ENCODE measurements at places on chromosomes 2 and 18.
A peak's percentile ranks its signal among the peaks of the same experiment; 100 is the strongest.

DNA sequence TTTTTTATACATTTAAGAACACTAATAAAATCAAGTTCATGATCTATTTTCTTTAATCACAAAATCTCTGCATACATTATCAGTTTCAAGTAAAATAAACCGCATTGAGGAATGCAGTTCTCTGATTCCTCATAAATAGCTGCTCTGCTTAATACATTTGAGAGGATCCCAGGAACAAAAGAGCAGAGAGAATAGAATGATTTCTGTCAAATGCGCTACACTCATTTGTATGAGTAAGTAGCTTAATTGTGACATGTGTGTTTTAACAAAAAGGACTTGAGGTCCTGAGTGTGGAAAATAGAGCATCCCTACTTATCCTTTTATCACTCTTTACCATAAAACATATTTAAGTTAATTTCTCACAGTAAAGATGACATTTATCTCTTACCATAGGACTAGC lies 134.0 kb downstream of the PID1 start:
- DNase-seq: no peak

DNA sequence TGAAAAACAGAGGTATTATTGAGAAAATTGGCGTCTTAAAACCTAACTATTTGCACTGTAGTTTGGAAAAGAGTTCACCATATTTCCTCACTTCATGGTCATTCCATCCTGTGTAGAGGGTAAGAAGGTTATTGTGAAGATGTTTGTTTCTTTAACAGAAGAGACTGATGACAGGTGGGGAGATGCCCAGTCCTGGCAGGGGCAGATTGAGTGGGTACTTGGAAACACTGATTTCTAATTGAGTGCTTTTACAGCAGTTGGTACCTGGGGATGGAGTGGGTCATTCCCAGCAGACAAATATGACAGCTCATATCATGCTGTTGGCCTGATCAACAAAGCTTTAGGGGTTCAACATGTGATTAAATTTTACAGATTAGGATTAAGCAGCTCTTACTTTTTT lies 67.5 kb downstream of the MYOM1 start:
- DNase-seq: no peak

DNA sequence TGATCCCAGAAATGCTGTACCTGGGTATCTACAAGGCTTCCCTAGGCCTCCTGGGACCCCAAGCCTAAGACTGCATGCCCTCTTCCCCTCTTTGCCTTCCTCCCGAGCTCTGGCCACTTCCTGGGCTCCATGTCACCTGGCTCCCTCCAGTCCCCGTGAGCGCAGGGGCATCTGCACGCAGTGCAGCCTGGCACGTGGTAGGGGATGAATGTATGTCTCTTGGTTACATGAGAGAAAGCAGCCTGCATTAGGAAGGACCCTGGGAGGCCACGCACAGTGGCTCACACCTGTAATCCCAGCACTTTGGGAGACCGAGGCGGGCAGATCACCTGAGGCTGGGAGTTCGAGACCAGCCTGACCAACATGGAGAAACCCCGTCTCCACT lies 15.8 kb downstream of the PASK start:
- DNase-seq: no peak

GRCh38 chr2:102020596-102021170 lies 28.9 kb downstream of the IL1R2 start:
- peak; percentile 53 for DNase-seq

DNA sequence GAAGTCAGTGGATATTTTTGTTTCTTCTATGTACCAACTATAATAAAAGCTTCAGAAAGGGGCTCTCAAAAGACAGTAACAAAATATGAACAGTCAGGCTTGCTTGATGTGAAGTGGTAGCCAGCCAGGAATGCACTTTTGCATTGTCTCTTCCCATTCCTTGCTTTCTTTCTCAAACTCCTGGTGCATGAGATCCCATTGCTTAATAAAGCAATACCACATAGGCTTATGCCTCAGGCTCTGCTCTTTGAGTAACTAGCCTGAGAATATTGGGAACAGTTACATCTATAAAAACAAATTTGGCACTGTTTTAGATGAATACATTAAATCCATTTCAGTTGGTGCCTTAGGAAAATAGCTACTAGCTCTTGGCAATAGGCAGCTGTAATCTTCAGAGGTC lies 62.6 kb upstream of the ST6GAL2 start:
- DNase-seq: no peak

DNA sequence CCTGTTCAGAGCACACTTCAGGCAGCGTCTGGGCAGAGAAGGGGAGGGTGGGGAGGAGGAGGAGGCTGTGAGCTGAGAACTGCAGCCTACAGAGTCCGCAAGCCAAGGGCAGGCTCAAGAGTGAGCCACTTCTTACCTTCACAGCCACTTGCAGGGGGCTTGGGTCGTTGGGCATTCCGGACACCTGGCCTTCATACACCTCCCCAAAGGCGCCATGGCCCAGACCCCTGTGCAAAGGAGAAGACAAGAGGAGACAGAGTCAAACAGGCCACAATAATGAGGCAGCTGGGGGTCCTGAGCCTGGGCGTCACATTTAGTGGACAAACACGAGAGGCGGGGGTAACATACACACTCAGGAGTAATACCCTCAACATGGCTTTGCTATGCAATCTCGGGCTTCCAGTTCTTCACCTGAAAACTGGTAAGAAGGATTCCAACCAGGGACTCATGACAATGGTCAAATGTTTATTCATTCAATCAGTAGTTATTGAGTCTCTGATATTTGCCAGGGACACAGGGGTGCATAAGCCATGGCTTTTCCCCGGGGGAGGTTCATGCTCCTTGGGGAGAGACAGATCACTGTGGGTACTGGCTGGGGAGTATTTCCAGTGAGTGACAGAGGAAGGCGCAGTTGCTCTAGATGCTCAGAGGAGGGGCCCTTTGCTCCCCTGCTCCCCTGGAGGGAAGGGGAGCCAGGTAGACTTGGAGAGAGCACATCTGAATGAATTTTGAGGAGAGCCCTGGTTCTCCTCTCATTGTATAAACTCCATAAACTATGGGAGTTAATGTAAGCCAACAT lies 107.4 kb downstream of the CLIP4 start:
- DNase-seq: no peak

DNA sequence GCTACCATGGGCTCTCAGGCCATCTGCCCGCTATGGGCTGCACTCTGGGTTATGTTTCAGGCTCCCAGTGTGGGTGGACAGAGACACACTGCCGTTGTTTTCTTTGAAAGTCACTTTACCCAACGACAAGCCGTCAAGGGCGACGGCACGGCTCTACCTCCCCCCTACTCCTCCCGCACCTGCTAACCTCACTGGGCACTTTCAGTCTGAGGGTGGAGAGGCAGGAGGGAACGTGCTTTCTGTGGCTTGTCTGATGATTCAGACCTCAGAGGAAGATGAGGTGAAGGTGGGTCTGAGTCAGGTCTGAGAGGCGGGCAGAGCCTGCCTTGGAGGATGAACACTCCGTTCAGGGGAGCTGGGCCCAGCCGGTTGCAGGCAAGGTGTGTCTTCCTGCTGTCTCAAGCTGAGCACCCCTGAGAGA lies 147.6 kb upstream of the HDAC4 start:
- DNase-seq: no peak

- no peak for DNase-seq
Observed at GRCh38 chr2:143704451-143705106, 575.4 kb downstream of the ARHGAP15 start.

- no peak for DNase-seq
Observed at GRCh38 chr2:39703181-39703872, 37.6 kb downstream of the TMEM178A start.

DNA sequence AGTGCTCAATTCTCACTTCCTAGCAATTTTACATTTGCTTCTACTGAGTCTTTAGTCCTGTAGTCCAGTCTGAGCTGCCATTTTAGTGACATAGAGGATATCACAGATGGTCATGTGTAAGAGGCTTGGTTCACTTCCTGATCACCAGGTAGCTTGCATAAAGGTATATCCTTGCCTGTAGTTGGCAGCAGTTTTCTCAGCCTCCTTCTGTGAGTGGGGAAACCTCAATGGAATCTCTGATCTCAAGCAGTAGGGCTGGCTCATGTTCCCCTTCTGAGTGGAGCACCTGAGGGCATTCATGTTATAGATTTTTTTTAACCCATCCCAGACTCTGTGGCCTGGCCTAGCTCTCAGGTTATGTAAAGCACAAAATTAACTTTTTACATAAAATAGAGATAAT lies 278.4 kb downstream of the RDH14 start:
- no peak for DNase-seq

GRCh38 chr2:96240341-96241038 lies 25.3 kb downstream of the TMEM127 start:
- DNase-seq: no peak

- DNase-seq: no peak
Observed at GRCh38 chr2:63710732-63711131, 122.0 kb downstream of the MDH1 start.

GRCh38 chr2:172098650-172099471 lies 3.8 kb downstream of the DLX2 start:
- peak; percentile 77 for DNase-seq

- DNase-seq: no peak
Observed at GRCh38 chr18:51009072-51009471, 20.9 kb upstream of the SMAD4 start.

GRCh38 chr2:204407204-204408014 lies 137.9 kb upstream of the PARD3B start:
- peak; percentile 41 for DNase-seq

- no peak for DNase-seq
Observed at GRCh38 chr18:34773378-34773777, 63.3 kb downstream of the DTNA start.

DNA sequence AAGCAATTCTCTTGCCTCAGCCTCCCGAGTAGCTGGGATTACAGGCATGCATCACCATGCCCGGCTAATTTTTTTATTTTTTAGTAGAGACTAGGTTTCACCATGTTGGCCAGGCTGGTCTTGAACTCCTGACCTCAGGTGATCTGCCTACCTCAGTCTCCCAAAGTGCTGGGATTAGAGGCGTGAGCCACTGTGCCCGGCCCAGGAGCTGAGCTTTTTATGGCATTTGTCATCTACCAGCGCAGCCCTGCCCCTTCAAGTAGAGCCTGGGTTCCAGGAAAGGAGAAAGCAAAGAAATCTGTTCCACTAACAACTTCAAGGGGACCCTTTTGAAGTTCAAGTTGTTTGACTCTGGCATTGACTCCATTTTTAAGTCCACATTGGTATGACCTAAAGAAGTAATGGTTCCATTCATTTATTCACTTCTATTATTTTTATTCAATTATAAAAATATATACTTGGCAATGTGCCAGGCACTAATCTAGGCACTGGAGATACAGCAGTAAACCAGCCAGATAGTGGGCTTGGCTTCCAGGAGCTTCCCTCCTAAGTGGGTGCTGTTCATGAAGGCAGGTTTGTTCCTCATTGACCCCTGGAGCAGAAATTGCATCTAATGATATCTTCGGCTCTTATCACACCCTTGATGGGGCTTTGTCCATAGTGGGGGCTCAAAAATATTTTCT lies 8.0 kb upstream of the SFTPB start:
- DNase-seq: no peak

- no peak for DNase-seq
Observed at GRCh38 chr2:188853307-188853706, 120.9 kb upstream of the COL3A1 start.

DNA sequence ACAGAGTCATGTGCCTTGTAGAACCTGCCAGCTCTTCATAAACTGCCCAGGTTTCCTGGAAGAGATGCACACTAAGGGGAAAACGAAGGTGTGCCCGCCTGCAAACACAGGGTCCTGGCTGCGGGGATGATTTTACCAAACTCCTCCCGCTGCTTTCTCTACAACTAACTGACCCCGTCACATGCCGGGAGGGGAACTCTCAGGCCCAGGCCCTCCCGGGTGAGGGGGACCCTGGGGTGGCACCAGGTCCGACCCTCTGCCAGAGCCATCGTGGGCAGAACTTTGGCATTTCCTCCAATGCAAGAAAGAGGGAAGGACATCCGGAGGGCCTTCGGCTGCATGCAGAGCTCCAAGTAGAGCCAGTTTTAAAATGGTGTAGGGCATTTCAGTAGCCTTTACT lies 28.6 kb downstream of the CAPN13 start:
- DNase-seq: no peak

DNA sequence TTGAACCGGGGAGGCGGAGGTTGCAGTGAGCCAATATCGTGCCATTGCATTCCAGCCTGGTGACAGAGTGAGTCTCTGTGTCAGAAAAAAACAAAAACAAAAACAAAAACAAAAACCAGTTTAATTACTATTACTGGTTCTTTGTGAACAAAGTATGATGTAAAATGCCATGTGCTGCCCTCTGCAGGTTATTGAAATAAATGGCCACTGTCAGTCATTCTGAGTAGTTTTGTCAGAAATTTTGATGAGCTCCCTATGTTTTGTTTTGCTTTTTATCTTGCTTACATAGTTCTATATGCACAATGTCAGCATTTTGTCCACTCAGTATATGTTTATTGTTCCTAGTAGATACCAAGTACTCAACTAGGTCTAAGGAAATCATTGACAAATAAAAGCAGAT lies 423.6 kb upstream of the CHST9 start:
- DNase-seq: no peak

DNA sequence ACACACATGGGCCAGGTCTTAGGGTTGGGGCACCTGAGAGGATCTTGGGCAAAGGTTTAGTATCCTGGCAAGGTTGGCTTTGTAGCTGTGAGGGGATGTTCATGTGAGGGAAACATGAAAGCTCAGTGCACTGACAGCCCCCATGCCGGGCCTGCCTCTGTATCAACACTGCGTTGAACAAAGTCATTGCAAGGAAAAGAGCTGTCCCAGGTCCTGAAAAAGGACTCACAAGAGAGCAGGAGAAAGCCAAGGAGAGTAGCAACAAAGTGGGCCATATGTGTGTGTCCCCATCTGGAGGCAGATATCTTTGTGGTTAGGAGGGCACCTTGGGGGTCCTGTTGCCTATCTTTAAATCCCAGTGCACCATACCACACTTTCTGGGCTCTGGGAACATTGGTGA lies 237.8 kb upstream of the THSD7B start:
- no peak for DNase-seq

GRCh38 chr18:45562567-45563479 lies 52.5 kb upstream of the SLC14A2 start:
- no peak for DNase-seq

GRCh38 chr2:138496096-138496651 lies 5.4 kb upstream of the SPOPL start:
- DNase-seq: no peak

Measured in A549 (cell line).